ENCODE measurements at places on chromosomes 16 and 17.

GRCh38 chr17:78129351-78130089 lies 965 bp upstream of the TMC6 start:
- DNase-seq = no peak

GRCh38 chr16:12786081-12786480 lies 17.6 kb downstream of the CPPED1 start:
- no peak for DNase-seq

- DNase-seq = no peak
Observed at GRCh38 chr16:1450218-1450617, 5.9 kb upstream of the CCDC154 start.

DNA sequence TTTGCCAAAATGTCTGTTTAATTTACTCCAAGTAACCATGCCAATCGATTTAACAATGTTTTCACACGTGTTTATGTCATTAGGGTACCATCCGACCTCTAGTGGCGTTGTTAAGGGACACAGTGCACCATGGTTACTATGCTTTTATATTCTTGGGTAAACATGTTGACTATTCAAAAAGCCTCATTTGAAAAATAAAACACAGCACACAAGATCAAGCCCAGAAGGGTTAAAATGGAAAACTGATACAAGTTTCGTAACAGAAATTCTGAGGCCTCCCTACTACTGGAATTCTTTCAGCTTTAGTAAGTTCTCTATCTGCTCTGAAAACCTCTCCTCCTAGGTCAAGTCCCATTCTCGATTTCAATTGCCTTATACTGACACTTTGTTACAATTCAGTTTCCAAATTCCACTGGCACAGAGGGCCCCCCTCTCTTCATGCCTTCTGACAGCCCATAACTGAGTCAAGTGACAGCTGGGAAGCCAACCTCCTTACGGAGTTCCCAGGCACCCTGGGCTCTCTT lies 2.1 kb downstream of the CFAP20 start:
- peak; percentile 43 for DNase-seq

GRCh38 chr17:68134046-68134637 lies 98.6 kb downstream of the KPNA2 start:
- DNase-seq = no peak

GRCh38 chr17:78110363-78111015 lies 18.1 kb downstream of the TMC6 start:
- no peak for DNase-seq

DNA sequence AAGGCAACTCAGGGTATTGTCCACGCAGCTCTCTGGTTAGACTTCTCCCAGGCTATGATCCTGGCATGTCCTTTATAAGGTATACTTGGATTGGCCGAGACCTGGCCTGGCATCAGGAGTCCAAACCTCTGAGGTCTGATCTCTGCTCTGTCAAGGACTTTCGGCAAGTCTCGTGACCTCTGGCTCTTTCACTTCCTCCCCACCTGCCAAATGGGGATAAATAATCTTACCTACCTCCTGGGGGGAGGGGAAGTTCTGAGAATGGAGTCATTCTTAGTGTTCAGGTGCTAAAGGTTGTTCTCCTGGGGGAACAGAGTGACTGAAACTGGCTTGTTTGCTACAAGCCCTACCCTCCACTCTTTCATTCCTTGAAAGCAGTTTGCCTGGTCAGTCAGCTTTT lies 7.6 kb downstream of the ATXN1L start:
- no peak for DNase-seq

DNA sequence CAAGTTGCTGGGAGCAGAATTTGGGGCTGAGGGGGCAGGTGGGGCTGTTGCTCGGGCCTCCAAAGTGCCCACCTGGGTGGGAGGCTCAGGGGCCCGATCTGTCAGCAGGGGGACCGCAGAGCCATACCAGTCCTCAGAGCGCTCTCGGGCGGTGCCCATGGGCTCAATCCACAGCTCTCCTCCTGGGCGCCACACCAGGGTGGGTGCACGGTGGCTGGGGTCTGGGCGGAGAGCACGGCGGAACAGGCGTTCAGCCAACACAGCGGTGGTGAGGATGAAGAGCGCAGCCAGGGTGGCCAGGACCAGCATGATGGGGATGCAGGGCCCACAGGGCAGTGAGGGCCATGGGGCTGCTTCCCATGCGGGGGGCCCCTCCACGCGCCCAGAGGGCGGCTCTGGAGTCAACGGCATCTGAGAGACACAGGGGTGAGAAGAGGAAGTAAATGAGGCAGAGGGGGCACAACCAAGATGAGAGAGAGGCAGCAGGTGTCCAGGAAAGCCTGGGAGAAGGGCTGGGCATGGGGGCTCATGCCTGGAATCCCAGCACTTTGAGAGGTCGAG lies 1.2 kb downstream of the C16orf54 start:
- no peak for DNase-seq

DNA sequence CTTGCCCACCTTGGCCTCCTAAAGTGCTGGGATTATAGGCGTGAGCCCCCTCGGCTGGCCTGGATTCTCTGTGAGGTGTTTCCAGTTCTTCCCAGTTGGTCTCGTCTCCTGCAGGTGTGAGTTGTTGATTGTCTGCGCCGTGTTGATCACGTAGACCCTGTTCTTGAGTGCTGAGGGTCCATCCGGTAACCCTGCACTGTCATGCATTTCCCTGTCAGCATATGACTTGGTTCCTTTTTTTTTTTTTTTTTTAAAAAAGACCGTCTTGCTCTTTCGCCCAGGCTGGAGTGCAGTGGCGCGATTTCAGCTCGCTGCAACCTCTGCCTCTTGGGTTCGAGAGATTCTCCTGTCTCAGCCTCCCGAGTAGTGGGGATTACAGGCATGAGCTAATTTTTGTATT lies 17.3 kb downstream of the MGRN1 start:
- no peak for DNase-seq

DNA sequence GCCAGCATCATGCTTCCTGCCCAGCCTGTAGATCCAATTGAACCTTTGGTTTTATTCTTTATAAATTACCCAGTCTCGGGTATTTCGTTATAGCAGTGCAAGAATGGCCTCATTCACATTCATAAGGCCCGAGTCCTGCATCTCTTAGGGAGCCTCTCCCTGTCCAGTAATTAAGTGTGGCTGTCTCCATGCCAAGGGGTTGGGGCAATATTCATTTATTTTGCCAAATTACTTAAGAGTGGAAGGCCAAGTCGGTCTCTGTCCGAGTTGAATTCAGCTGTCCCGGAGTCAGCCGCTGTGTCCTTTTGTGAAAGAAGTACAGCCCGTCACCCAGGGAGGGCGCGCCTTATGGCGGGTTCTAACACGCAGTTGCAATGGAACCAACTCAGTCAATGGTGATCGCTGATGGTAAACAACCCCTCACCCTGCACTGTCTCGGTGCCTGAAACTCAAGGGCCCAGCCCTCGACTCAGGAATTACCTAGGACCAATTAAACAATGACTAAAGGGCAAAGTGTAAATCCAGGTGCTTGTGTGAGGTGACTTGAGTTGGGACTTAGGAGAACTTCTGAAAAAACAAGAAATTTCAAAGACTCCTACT lies 22.2 kb downstream of the KIAA0513 start:
- DNase-seq = no peak

DNA sequence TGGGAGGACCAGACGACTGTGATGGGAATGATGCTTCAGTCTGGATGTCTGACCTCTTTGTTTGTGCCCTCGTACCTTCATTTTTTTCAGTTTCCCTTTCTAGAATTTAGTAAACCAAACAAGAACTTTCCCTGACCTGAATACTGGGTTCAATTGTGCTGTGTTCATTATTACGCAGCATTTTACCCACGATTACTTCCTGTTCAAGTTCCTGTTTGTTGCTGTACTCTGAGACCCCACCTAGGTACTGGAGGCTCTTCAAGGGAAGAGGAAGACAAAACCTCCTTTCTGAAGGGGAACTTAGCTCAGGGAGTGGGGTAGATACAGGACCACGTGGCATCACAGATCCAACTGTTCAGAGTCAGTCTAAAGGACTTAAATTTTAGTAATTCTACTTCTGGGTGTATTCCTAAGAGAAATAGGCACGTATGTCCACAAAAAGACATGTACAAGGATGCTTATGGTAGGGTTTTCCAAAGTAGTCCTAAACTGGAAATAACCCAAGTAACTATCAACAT lies 9.2 kb upstream of the PRKCB start:
- no peak for DNase-seq

DNA sequence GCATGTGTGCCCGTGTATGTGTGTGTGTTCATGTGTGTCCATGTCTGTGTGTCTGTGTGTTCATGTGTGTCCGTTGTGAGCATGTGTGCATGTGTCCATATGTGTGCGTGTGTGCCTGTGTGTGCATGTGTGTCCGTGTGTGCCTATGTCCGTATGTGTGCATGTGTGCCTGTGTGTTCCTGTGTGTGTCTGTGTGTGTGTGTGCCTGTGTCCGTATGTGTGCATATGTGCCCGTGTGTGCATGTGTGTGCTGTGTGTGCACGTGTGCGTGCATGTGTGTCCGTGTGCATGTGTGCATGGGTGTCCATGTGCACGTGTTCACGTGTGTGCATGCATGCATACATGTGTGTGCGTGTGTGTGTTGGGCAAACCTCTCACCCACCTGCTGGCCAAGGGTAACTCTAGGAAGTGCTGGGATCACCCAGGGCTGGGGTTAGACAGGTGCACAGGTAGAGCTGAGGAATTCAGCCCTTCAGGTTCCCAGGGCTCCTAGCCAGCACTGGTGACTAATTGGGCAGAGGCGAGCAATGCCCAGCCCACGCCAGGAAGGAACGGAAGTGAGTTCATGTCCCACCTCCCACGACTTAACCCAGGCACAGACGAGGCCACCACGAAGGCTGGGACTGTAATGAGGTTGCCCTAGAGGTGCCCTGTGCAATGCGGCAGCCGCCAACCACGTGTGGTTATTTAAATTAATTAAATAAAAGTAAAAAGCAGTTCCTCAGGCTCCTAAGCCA lies 8.2 kb upstream of the CSNK1D start:
- no peak for DNase-seq

- no peak for DNase-seq
Observed at GRCh38 chr17:49370971-49371834, 9.2 kb upstream of the ZNF652 start.
